ENCODE measurements at places on chromosomes 7 and 10.
A peak's percentile ranks its signal among the peaks of the same experiment; 100 is the strongest.

GRCh38 chr7:32416846-32417245 is 73.3 kb downstream of the LSM5 start:
- DNase-seq, result no peak

DNA sequence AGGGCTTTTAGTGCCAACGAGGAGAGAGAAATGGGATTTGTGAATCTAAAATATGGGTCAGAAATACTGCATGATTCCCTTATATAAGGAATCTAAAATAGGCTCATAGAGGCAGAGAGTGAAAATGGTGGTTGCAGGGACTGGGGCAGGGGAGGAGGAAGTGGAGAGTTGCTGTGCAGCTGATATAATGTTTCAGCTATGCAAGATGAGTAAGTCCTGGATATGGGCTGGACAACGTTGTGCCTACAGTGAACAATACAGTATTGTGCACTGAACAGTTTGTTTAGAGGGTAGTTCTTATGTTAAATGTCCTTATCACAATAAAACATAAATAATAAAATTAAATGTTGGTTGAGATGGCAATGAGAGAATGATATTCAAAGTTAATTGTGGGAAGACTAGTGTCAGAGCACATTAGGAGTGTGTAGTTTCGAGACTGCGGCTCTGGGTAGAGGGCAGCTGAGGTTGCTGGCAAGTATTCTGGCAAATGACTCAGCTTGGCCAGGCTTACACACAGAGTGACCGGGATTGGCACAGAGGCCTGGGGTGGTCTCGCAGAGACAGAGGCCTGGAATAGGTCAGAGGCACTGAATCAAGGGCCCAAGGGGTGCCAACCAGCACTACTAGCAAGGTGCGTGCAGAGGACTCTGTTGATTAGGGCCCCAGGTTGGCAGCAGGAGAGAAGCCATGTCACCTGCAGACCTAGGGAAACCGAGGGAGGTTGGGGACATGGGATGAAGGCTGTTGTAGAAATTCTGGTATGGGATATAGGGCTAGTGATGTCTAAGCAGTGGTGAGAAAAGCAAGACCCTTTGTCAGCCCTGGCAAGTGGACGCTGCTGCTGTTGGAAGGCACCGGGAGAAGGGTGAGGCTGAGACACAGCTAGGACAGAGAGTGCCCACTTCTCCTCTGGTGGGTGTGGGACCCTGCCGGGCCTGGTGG is 2.8 kb upstream of the DEPP1 start:
- DNase-seq, result no peak

DNA sequence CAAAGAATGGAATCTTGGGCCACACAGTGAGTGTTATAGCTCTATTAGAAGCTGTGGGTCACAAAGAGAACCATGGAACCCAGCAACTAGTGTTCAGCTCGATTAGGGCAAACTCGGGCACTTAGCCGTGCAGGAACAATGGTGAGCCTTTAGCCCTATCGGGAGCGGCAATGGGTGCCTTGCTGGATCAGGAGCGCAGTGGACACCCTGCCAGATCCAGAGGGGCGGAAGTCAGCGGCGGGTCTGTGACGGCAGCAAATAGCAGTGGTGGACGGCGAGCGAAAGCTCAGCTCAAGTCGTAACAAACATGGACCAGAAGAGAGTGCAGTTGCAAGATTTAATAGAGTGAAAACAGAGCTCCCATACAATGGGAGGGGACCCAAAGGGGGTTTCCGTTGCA is 43.9 kb upstream of the NRG3 start:
- DNase-seq, result no peak

GRCh38 chr7:10696064-10696463 is 277.6 kb upstream of the PHF14 start:
- no peak for DNase-seq

DNA sequence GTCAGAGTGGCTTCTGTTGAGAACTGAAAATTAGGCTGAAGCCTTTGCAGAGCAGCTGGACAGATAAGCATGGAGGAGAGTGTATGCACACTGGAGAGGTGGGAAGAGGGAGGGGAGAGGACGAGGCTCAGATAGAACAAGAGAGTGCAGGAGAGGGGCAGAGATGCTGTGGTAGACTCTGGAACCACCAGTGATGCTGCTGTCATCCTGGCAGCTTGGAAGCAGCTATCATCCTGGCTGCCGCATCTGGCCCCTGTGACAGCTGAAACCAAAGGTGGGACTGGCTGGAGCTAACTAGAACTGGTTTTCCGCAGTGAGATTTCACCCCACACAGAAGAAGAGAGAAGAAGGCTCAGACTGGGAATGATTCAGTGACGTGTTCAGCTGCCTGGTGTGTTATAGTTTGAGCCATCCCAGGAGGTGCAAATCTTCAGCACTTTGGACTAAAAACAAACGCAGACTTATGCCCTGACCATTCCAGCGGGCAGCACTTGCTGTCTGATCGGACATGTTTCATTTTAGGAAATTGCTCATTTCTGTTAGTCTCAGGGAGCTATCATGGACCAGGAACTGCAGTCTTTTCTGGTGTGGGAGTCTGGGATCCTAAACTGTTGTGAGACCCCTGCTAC is 38.4 kb downstream of the EEPD1 start:
- peak; percentile 24 for DNase-seq

GRCh38 chr10:637771-638195 is 51.7 kb downstream of the DIP2C start:
- no peak for DNase-seq

DNA sequence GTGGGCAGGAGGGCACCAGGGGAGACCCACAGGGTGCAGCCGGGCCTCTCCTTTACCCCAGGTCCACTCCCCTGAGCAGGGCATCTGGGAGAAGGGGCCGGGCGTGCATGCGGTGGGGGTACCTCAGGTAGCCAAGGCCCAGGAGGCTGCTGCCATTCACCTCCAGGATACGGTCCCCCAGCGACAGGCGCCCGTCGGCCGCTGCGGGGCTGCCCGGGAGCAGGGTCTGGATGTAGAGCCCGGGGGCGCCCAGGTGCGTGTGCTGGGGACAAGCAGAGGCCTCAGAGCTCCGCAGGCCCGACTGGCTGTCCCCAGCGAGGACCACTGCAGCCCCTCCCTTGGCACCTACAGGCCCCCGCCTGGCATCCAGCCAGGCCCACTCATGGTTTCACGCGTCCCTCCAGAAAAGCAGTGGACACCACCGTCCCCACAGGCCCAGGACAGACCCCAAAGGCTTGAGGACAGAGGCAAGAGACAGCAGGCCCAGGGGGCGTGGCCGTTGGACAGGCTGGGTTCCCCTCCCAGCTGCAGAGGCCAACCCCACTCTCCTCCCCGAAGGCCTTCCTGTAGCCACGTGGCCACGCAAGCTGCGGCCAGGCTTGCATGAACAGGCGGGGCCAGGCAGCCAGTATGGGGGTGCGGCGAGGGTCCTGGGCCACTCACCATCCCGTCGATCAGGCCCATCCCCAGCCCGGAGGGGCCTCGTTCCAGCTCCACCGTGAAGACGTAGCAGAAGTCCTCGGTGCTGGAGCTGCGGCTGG is 24.3 kb downstream of the AP5Z1 start:
- no peak for DNase-seq

GRCh38 chr10:19913987-19914386 is 97.8 kb downstream of the PLXDC2 start:
- no peak for DNase-seq

- DNase-seq, result no peak
These were observed 734 bp downstream of the PCLO start for GRCh38 chr7:83161899-83162401.

GRCh38 chr10:122435212-122435827 is 19.1 kb upstream of the ARMS2 start:
- peak; percentile 31 for DNase-seq

DNA sequence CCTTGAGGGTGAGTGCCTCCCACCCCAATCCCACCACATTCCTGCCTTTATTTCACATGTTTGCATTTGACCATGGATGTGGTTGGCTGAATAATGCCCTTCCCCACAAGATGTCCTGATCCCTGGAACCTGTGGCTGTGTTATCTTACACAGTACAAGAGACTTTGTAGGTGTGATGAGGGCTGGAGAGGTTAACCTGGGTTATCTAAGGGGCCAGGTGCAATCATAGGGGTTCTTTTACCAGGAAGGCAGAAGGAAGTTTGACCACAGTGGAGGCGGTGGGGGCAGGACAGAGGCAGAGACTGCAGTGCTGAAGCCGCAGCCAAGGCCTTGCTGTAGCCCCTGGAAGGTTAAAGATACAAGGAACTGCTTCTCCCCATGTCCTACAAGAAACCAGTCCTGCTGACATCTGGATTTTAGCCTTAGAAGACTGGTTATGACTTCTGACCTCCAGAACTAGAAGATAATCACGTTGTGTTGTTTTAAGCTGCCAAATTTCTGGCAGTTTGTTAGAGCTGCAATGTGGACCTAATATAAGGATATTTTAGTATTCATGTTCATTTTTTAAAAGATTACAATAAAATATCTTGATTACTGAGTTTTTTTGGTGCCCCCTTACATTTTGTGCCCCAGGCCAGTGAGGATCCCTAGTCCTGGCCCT is 136.6 kb downstream of the ARHGAP22 start:
- no peak for DNase-seq

- DNase-seq, result no peak
These were observed 34.2 kb upstream of the PRSS37 start for GRCh38 chr7:141875453-141875852.

GRCh38 chr10:24951201-24952142 is 934 bp downstream of the PRTFDC1 start:
- DNase-seq, result no peak

DNA sequence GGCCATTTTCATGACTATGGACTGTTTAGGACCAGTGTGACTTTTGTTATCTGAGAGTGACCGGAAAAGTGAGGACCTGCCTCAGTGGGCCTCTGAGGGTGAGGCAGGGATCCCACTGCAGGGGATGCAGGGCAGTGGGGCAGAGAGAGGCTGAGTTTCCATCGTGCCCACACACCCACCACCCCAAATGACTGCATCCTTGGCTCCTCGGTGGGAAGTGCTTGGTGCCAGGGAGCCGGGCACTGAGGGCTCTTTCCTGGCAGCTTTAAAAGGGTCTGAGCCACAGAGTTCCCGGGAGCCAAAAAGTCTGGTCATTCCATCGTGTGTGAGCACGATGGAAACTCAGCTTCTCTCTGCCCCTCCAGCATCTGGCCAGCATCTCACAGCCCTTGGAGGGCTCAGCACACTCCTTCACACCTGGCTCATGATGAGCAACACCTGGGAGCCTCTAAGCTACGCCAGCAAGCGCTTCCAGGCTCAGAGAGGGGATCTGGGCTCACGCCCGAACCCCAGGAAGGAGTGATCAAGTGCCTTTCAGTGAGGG is 59.1 kb downstream of the RAMP3 start:
- DNase-seq, result no peak

All from NCI-H2171 (cell line).